ENCODE measurements at places on chromosomes 6 and 20.

GRCh38 chr6:27605401-27606342 is 132.8 kb upstream of the ZNF184 start:
- no peak for DNase-seq

GRCh38 chr6:3825851-3826581 is 23.2 kb upstream of the FAM50B start:
- peak; percentile 90 for DNase-seq

- DNase-seq: no peak
Measured at GRCh38 chr6:128363020-128363813, 157.2 kb downstream of the PTPRK start.

- no peak for DNase-seq
Measured at GRCh38 chr6:157089258-157089657, 234.1 kb downstream of the TMEM242 start.

- no peak for DNase-seq
Measured at GRCh38 chr6:71346334-71346694, 57.7 kb downstream of the OGFRL1 start.

GRCh38 chr20:19867074-19867473 is 109.0 kb downstream of the RIN2 start:
- no peak for DNase-seq

DNA sequence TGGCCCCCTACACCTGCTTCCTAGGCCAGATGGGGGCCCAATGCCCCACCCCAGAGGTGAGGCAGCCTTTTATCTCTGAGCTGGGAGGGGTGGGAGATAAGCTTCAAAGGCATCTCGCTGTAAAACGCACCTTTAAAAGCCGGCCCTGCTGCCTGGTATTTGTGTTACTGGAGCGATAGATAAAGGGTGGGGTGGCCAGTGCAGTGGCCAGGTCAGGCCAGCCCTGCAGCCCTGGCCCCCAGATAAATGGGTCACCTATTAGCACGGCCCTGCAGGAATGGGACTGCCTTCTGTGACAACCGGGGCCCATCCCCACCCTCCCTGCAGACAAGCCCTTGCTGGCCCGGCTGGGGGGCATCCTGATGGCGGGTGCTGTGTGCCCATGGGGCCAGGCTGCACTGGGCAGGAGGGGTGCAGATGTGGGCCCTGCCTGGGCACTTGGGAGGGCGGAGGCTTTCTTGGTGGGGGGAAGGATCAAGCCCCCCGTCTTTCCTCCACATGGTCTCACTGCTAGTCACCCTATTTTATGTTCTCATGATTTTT is 3.0 kb upstream of the RBBP8NL start:
- DNase-seq: no peak

DNA sequence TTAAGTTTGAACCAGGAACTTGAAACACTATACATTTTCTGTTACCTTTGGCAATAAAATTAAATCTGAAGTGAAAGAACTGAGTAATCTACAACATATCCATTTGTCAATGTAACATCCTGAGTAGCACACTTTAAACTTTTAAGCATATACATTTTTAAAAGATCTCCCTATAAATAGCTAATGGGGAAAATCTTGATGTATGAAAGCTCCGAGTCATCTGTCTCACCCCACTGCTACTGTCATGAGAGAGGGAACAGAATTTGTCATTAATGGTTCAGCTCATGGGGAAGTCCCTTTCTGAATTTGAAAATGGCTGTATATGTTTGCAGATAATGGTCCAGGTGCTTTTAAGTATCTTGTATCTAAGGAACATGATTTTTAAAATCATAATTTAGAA is 55.2 kb upstream of the NOX3 start:
- DNase-seq: no peak

- no peak for DNase-seq
Measured at GRCh38 chr20:10447028-10447427, 11.9 kb downstream of the SLX4IP start.

DNA sequence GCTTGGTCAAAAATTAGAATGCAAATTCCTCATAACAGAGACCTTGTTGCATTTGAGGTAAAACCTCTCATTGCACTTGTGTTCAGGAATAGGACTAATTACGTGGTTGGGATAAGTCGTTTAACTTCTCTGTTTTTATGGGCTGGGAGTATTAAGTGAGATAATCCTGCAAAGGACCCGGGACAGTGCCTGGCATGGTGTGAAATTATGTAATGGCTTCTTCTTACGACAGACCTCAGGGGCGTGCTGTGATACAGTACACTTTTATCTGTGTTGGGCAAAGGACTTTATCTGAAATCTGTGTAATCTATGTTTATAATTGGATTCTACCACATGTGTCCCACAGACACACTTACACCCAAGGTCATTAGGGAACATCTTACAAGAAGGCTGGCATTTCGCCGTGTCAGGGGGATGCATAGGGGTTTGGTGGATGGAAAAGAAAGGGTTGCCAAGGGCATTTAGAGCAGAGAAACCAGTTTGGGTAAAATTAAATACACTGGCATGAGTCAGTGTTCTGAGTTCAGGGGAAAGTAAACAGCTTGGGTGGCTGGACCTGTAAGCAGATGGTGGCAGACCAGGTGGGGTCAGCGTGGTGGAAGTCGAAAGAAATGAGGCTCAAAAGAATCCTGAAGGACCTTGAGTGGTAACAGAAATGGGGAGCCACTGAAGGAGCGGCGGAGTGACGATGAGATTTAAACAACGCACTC is 17.2 kb upstream of the RTF2 start:
- DNase-seq: no peak

GRCh38 chr6:43901733-43902230 is 131.8 kb downstream of the VEGFA start:
- DNase-seq: no peak

GRCh38 chr6:160595838-160596832 is 67.9 kb downstream of the LPA start:
- DNase-seq: no peak

- no peak for DNase-seq
Measured at GRCh38 chr6:108193131-108193530, 27.3 kb downstream of the NR2E1 start.

DNA sequence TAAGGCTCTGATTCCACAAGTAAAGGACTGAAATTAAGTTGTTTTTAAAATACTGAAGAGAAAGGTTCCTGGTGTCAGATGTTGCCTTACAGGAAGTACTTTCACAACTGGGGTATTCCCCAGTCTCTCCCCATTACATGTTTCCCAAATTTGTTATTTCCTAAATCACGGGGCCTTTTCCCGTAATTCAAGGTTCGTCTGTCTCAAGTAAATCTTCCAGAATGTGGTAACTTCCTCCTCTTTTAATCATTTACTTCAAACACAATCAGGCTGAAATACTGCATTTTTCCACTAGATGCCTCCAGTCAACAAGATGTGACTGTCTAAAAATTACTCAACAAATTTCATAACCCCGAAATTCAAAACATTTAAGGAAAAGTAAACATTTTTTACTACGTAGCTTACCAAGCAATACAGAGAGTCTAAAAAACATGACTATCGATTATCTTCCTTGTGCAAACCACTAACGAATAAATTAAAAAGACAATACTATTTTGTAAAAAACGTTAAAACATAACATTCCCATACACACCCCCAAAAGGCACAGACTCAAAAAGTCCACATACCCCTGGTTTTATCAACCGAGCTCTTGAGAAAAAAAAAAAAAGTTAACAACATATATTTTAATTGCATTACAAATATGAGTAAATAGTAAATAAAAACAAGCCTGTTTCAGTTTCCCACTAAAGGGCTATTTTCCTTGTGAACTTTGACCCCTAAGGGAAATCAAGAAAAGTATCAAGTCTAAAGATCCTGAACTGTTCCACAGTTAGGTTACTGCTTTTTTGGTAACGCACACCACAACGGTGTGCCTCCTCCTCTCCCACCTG is 1.7 kb downstream of the SOD2 start:
- DNase-seq: no peak

- DNase-seq: no peak
Measured at GRCh38 chr6:134962421-134962820, 12.5 kb upstream of the ALDH8A1 start.

DNA sequence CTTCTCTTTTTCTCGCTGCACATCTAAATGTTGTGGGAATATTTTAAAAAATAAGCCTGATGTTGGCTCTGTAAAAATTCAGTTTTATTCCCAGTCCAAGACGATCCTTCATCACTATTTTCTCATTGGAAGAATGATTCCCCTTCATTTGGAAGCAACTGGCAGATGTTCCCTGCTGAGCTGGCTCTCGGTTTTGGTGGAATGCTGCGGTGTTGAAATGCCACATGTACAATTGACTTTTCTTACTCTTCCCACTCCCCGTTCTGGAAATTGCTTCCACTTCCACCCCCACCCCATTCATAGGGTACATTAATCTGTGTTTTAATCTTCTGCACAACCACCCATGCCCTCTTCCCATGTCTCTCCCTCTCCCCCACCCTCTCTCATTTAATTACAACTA is 496.3 kb upstream of the MAP3K7 start:
- no peak for DNase-seq

GRCh38 chr6:121934451-121934850 is 465.0 kb upstream of the HSF2 start:
- no peak for DNase-seq

DNA sequence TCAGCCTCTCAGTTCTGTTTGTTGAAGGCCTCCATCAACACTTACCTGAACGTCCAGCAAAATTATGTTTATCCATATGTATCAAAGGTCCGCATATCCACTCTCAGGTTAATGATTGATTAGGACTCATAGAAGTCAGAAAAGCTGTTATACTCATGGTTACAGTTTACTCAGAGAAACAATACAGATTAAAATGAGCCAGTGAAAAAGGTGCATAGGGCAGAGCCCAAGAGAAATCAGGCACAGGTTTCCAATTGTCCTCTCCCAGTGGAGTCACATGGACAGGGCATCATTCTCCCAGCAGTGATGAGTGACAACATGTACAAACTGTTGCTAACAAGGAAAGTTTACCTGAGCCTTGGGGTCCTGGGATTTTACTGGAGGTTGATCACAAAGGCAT is 36.2 kb downstream of the THEMIS start:
- no peak for DNase-seq

- DNase-seq: no peak
Measured at GRCh38 chr6:148851683-148852556, 105.1 kb downstream of the UST start.

Measured in ascending aorta (tissue), 2 donors.